ENCODE measurements at places on chromosomes 4 and X.

DNA sequence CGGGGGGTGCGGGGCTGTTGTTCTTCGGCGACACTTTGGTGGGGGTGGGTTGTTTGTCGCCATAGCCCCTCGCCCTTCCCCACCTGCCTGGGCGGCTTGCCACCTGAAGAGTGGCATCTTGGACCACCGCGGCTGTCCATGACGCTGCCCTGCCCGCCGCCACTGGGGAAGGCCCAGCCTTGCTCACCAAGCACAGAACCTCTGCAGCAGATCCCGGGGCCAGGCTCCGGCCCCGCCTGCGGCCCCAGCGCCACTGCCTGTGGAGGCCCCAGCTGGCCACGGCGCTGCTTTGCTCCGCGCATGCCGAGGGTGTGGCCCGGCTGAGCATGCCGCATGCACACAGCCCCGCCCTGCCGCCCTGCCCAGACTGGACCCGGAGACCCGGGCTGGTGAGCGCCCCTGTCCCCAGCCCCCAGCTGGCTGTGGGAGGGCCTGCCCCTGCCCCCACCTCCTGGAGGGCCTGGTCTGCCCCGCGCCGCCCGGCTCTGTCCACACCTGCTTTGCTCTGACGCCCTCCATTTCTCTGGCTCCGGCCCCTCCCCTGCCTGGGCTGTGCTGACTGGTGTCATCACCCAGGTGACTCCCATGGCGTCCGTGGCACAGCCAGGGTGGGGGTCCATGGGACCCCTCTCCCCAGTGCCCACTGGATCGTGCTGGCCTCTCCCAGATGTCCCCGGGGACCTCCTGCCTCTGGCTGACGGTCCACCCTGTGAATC lies 5.3 kb downstream of the NAT8L start:
- DNase-seq: no peak

DNA sequence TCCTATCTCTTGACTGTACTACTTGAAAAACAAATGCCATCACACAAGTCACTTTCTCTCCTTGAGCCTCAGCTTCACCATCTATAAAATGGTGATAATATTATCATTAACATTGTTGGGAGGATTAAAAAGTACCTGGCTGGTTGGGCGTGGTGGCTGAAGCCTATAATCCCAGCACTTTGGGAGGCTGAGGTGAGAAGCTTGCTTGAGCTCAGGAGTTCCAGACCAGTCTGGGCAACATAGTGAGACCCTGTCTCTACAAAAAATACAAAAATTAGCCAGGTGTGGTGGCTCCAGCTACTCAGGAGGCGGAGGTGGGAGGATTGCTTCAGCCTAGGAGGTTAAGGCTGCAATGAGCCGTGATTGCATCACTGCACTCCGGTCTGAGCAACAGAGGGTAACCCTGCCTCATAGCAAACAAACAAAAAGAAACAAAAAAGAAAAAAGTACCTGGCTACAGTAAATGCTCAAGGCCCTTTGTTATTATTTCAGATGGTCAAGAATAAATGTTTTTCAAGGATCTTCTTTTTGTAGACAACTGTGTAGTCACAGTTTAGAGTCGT lies 120.3 kb downstream of the CHRNA9 start:
- no peak for DNase-seq

GRCh38 chr4:172750910-172751309 lies 417.7 kb upstream of the GALNT7 start:
- no peak for DNase-seq

DNA sequence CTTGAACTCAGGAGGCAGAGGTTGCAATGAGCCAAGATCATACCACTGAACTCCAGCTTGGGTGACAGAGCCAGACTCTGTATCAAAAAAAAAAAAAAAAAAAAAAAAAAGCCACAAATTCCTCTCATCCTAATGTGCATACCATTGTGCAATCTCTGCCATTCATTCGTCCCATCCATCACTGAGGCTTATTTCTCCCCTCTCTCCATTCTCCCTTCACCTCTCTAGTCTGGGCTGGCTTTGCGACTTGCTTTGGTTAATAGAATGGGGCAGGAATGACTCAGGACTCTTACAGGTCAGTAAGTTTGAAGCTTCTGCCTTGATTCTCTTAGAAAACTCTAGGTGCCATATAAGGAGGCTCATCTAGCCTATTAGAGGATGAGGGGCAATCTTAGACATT lies 60.3 kb upstream of the DDX3X start:
- no peak for DNase-seq

DNA sequence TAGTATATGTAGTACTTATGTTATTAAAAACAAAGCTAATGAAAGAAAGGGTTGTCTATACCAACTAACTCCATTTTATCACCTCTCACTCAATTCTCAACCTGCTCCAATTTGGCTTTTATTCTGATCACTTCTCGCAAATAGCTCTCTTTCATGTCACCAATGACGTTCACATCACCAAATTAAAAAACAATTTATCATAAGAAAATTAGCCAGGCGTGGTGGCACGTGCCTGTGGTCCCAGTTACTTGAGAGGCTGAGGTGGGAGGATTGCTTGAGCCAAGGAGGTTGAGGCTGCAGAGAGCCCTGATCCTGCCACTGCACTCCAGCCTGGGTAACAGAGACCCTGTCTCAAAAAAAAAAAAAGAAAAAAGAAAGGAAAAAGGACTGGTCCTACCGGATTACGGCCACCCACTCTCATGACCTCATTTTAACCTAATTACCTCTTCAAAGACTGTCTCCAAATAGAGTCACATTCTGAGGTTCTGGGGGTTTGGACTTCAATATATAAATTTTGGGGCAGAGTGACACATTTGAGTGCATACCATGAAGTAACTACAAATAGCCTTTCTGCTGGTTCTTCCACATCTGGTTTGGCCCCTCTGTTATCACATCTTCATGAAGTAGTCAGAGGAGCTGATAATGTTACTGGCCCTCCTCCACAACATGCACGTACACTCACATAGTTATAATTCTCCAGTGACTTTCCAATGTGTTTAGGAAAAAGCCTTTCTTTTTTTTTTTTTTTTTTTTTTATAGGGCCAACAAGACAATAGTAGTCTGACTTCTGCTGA lies 15.8 kb upstream of the RBMX start:
- DNase-seq: no peak

DNA sequence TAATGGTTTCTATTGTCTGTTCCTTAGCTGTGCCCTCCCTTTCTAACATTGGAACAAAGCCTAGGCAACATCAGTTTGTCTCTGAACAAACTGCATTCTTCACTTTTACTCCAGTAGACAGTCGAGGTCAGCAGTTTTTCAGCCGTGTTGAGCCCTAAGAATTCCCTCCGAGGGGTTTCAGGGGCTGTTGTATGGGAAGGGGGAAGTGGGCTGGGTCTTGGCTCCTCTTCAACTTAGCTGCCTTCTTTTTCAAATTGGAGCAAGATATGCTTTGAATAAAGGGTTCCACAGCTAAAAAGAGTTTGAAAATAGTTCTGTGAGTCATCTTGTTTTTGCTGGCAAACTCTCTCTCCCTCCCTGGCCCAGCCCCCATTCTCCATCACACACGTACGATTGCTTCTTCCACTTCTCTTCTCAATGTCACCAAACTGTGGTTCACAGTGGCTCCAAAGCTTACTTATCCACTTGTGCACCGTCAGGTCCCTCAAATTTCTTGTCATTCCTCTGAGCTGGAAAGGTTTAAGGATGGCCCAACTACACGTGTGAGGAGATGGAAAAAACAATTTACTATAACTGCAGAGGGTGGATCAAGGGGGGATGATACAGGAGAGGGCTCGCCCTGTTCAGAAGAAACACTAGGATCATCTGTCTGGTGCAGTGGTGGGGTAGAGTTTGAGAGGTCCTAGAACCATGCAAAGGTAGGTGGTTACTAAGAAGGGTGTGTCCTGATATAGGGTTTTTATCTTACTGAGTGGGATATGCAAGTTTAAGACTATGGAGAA lies 9.2 kb upstream of the MAML3 start:
- no peak for DNase-seq

DNA sequence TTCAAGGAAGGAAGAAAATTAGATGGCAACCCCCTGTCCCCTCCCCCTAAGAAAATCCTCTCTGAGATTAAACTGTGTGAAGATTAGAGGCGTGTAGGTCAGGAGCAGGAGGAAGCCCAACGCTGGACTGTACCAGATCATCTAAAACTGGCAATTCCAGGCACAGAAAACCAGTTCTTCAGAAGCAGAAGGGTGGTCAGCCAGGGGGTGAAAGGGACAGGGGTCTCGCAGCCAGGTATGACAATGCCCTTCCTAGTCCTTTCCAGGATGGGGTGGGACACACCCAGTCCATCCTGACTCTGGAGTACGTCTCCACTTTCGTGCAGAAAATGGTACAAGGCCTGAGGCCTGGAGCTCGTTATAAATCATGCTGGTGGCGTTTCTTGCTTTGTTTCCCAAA lies 3.3 kb upstream of the RHOH start:
- no peak for DNase-seq
